Skin of body (tissue), 3 donors: ENCODE measurements at places on chromosomes 4 and X. TPM values are rescaled to one million over a fixed set of nuclear protein-coding genes. Genes with fewer than 3 reads are reported as not detected.

AWAT2 gene
- total RNA-seq, result 2.5 TPM

TRMT10A gene
- 6.9 TPM for total RNA-seq

CITED1 gene
- total RNA-seq, result 4.9 TPM

SNCA gene
- 109 TPM for total RNA-seq

SLC9A7 gene
- total RNA-seq, result 4.1 TPM

FAM9C gene
- total RNA-seq, result not detected

SPATA18 gene
- 5.7 TPM for total RNA-seq

ADH7 gene
- 1.3 TPM for total RNA-seq

GLRA3 gene
- not detected for total RNA-seq

CTAG1A gene
- not detected for total RNA-seq

AADAT gene
- total RNA-seq, result 8.1 TPM

CT45A1 gene
- not detected for total RNA-seq

GRPEL1 gene
- total RNA-seq, result 13.3 TPM

CHIC2 gene
- 35.9 TPM for total RNA-seq

MRPL1 gene
- total RNA-seq, result 26.8 TPM

CXorf51B gene
- total RNA-seq, result not detected

NHSL2 gene
- total RNA-seq, result 6.9 TPM

CSAG3 gene
- not detected for total RNA-seq

NSUN7 gene
- 2.7 TPM for total RNA-seq

PDCL2 gene
- not detected for total RNA-seq

RBPJ gene
- 128 TPM for total RNA-seq

MAGEB17 gene
- not detected for total RNA-seq

MAP7D2 gene
- 0.69 TPM for total RNA-seq

RTL5 gene
- 3.9 TPM for total RNA-seq

TMPRSS11F gene
- 2.3 TPM for total RNA-seq

LARP7 gene
- total RNA-seq, result 34.1 TPM

IRS4 gene
- total RNA-seq, result 0.69 TPM

SPANXC gene
- total RNA-seq, result not detected

TMEM144 gene
- 4.4 TPM for total RNA-seq

TBC1D9 gene
- total RNA-seq, result 30.2 TPM

CT83 gene
- not detected for total RNA-seq

NXF2 gene
- total RNA-seq, result not detected

TXK gene
- total RNA-seq, result 1.1 TPM

CT45A5 gene
- not detected for total RNA-seq

MAGEA9 gene
- not detected for total RNA-seq

HSPA4L gene
- total RNA-seq, result 8.8 TPM

ODAPH gene
- total RNA-seq, result not detected

CRMP1 gene
- 6.0 TPM for total RNA-seq

SCRG1 gene
- total RNA-seq, result 0.10 TPM

SPANXB1 gene
- total RNA-seq, result not detected

HPGD gene
- total RNA-seq, result 34.6 TPM

DDX60 gene
- 15.0 TPM for total RNA-seq
